ENCODE measurements at places on chromosomes 13 and 19.

DNA sequence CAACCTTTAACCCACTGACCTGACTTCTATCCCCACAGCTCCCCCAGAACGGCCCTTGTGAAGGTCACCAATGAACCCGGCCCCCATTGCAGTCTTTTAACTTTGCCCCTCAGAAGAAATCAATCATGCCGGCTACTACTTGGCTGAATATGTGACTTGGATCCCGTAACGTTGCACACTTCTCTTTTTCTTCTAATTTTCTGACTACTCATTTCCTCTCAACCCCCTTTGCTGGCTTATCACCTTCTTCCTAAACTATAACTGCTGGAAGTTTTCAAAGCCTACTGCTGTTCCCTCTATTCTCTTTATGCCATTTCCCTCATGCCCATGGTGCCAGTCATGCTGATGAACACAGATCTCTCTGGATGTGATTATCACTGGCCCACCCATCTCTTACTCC is 367.6 kb downstream of the DNAJC15 start:
- no peak for DNase-seq

DNA sequence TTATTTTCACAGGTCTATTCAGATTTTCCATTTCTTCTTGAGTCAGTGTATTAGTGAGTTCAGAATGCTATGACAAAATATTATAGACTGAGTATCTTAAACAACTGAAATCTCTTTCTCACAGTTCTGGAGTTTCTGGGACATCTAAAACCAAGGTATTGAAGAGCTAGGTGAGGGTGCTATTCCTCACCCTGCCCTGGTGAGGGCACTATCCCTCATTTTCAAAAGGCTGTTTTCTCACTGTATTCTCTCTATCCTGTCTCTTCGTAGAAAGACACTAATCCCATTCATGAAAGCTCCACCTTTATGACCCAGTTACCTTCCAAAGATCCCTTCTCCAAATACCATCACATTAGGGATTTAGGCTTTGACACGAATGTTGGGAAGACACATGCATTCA is 1617.1 kb downstream of the PCDH9 start:
- no peak for DNase-seq

- no peak for DNase-seq
Measured at GRCh38 chr19:58569943-58570670, 3.0 kb downstream of the MZF1 start.

- DNase-seq, result no peak
Measured at GRCh38 chr13:98691360-98691759, 61.1 kb downstream of the SLC15A1 start.

- no peak for DNase-seq
Measured at GRCh38 chr19:45130888-45131615, 29.7 kb downstream of the NKPD1 start.

- DNase-seq, result peak; percentile 15
Measured at GRCh38 chr13:34430294-34430693, 511.8 kb upstream of the NBEA start.

GRCh38 chr19:34501339-34502320 is 20.1 kb downstream of the WTIP start:
- peak; percentile 97 for DNase-seq

DNA sequence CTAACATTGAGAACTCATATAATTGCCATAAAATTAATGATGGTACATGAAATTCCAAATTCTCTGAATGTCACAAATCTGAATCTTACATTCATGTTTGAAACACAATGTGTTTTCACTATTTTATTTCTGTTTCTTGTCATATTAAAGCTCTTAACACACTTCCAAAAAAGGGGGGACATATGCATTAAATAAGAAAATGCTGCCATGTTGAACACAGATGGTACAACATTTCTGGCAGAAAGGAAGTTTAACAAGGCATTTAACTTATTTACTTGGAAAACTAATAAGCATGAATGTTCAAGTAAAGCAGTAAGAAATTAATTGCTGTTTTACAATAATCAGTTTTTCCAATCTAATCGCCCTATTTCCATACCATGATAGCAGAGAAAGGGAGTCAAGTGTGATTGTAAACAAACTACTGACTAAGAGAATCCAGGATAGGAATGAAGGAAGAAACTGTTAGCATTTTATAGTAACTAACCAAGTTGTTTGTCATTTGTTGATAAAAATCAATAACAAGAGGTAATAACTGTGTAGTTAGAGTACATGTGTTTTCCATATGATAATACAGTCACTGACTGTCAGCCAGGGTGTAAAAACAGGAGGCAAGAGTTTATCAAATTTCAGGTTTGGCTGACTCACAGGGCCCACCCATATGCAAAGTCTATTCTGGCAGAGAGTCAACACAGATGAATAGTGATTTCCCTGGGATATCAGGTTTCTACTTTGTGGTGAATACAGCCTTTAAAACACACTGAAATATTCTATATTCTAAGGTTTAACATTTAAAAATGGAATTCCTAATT is 5.7 kb upstream of the FOXO1 start:
- peak; percentile 30 for DNase-seq

- DNase-seq, result no peak
Measured at GRCh38 chr13:98180092-98180491, 3.0 kb upstream of the RNF113B start.

- peak; percentile 55 for DNase-seq
Measured at GRCh38 chr13:59391696-59392095, 772.0 kb downstream of the DIAPH3 start.

DNA sequence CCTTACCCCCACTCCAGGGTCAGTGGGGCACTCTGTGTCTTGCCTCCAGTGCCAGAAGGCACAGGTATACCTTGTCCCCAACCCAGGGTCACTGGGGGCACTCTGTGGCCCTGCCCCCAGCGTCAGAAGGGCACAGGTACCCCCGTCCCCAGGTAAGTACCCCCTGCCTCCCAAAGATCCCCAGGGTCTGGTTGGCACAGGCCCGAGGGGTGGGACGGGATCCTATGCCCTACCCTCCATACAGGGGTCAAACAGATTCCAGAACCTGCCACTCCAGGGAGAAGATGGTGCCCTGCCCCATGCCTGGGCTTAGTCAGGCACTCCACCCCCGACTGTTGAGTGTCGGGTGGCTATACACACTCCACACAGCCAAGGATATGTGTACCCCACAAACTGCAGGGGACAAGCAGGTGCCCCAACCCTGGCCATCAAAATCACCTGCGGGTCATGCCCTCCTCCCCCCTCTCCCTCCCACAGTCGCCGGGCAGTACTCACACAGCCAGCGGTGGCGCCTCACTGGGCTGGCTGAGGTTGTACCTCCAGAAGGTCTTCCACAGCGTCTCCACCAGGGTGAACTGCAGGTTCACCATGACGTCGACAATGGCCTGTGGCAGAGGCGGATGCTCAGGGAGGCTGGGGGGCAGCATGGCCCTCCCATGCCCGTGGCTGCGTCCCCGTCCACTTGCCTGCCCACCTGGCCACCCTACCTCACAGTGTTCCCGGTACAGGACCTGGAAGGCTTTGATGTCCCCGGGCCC is 13.8 kb downstream of the DCAF15 start:
- no peak for DNase-seq

DNA sequence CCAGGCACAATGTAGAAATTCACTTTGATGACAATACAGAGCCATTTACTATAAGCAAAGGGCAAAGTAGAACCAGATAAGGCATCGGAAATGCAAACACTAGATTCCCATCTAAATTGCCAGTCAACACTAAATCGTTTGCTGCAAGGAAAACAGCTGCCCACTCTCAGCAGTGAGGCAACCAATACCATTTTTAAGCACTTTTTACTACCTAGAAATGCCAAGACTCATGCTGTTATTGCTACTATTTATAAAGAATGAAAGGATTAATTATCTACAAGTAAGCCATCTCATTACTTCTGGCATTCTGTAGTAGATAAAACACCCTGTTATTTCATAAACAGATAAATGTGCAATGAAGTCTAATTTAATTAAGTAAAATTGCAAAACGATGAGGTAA is 422.0 kb downstream of the FGF14 start:
- DNase-seq, result no peak

GRCh38 chr19:38394488-38394887 is 6.0 kb downstream of the SPRED3 start:
- peak; percentile 31 for DNase-seq

- DNase-seq, result no peak
Measured at GRCh38 chr13:48783695-48784230, 130.0 kb downstream of the CYSLTR2 start.

- no peak for DNase-seq
Measured at GRCh38 chr13:102729560-102730270, 34.9 kb upstream of the METTL21C start.

DNA sequence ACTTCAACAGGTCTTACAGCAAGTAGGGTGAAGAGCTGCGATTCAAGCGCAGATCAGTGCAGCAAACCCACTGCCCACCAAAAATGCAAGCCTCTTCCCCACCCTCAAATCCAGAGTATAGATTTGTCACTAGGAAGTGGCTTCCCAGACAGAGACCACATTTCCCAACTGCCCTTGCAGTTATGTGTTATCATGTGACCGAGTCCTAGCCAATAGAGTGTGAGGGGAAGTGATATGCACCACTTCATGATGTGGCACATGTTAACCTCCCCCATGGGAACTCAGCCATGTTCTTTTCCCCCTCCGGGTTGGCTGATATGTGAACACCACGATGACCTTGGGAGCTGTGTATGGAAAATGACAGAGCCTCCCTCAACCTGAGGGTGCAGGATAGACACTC is 50.8 kb downstream of the MBD3L2B start:
- no peak for DNase-seq

DNA sequence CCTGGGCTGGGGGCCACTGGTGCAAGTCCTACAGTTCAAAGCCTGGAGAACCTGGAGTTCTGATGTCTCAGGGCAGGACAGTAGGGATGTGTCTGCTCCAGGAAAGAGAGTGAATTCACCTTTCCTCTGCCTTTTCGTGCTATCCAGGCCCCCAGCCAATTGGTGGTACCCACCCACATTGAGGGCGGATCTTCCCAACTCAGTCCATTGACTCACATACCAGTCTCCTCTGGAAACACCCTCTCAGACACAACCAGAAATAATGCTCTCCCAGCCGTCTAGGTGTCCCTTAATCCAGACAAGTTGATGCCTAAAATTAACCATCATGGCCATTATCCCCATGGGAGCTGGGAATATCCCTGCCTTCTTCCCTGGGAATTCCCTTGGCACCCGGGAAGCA is 38.8 kb upstream of the CHST8 start:
- no peak for DNase-seq

DNA sequence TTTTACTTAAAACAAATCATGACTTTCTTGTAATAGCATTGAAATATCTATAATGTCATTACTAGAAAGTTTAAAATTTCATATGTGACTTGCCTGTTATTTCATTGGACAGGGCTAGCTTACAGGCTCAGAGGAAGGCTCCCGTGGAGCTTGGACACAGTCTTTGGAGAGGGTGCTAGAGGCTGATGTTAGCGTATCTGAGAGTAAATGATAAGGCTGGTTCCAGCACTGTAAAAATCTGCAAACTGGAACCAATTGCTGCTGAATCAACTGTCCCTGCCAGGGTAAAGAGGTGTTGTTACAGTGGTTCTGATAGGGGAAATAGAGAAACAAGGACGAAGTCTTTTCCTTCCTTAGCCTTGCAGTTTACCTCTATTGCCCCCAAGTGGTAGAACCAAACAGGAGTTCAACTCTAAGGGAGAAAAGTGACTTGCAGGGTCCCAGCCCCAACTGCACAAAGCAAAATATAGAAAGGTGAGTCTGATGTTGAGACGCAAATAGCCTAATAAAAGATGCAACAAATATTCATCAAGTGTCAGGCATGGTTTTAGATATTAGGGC is 901.7 kb downstream of the DIAPH3 start:
- DNase-seq, result no peak

GRCh38 chr19:43306097-43306496 is 36.8 kb upstream of the PSG9 start:
- peak; percentile 53 for DNase-seq

DNA sequence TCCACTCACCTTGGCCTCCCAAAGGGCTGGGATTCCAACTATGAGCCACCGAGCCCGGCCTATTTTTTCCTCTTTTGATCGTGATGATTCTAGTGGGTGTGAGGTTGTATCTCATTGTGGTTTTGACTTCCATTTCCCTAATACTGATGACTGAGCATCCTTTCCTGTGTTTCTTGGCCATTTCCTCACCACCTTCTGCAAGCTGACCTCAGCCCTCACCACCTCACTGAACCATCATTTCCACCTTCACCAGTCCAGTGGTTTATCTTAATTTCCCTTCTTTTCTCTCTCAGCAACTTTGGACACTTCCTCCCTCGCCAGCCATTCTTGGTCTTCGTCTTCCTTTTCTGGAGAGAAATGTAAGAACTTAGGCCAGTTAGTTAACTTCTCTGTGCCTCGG is 13.0 kb upstream of the BICRA start:
- no peak for DNase-seq

- no peak for DNase-seq
Measured at GRCh38 chr13:65414187-65414586, 1815.9 kb downstream of the PCDH9 start.

- no peak for DNase-seq
Measured at GRCh38 chr19:3194106-3195087, 8.7 kb downstream of the NCLN start.

GRCh38 chr19:12843999-12844732 is 5.9 kb downstream of the MAST1 start:
- no peak for DNase-seq

- no peak for DNase-seq
Measured at GRCh38 chr13:95250961-95251360, 50.3 kb downstream of the ABCC4 start.

DNA sequence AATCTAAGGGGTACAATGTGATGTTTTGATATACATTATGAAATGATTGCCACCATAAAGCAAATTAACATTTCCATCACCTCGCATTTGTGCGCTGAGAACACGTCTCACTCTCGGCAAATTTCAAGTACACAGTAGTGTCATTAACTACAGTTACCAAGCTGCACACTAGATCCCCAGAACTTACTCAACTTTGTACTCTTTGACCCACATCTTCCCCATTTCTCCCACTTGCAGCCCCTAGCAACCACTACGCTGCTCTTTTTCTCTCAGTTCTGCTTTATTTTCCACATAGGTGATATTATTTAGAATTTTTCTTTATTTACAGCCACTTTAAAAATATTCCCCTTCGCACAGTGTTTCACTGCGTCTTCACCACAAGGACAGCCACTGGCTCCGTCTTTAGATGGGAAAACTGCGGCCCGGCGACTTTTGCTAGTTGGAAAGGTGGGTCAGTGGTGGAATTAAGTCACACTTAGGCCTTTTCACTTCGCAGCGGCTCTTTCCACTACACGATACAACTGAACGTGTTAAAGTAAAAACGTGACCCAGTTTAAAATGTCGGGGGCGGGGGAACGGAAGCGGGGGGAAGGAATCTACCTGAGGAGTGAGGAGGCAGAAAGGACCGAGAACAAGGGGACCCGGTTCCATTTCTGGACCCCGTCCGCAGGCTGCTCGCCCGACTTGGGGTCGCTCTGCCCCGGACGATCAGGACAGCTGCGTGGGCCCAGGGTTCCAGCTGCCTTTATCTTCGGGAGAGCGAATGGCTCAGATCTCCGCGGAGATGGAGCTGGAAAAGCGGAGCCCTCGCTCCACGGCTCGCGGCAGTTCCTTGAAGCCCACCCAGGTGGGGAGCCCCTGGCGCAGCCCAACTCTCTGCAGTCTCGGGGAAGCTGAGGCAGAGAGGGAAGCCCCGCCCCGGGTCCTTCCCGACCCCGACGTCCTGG is 486.1 kb downstream of the UQCRFS1 start:
- no peak for DNase-seq
